Dermis microvascular lymphatic vessel endothelial cell (primary cell): ENCODE measurements at places on chromosomes 13 and 19.

GRCh38 chr19:18606281-18607225 is at the start of gene CRLF1:
CRLF1 (minus strand) TSS chr19:18606799; CDS start chr19:18606656, 143 bp downstream.
- no peak for DNase-seq

DNA sequence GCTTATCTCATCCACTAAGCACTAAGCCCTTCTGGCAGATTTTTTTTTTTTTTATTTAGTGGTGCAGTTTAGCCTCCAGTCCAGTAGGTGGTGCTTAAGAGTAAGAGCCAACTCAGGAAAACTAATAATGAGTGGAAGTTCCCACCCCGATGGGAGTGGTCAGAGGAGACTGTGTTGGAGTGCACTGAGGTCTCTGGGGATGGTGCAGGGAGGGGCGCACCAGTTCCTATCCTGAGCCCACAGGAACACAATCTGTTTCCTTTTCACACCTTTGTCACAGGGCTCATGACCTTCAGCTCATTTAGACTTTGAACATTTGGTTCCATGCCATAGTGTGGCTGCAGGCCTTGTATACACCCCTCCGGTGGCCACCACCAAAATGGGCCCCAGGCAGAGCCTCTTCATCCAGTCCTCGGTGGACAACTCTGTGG is 367.4 kb downstream of the SPRY2 start:
- peak; percentile 64 for DNase-seq

DNA sequence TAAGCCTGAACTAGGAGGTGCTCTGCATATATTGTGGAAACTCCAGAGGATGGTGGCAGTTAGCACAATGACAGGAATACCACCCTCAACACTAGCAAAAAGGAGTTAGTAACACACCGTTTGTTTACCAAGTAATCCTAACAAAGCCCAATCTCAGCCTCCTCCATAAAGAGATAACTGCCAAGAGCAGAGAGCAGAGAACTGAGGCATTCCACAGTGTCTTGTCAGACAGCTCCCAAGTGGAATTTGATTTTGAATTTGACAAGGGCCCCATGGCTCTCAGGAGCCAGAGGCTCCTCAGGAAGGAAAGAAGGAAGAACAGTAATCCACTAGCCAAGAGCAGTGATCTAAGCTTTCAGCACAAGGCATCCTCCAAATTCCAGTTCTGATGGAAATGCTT is 298.6 kb downstream of the DCLK1 start:
- no peak for DNase-seq

DNA sequence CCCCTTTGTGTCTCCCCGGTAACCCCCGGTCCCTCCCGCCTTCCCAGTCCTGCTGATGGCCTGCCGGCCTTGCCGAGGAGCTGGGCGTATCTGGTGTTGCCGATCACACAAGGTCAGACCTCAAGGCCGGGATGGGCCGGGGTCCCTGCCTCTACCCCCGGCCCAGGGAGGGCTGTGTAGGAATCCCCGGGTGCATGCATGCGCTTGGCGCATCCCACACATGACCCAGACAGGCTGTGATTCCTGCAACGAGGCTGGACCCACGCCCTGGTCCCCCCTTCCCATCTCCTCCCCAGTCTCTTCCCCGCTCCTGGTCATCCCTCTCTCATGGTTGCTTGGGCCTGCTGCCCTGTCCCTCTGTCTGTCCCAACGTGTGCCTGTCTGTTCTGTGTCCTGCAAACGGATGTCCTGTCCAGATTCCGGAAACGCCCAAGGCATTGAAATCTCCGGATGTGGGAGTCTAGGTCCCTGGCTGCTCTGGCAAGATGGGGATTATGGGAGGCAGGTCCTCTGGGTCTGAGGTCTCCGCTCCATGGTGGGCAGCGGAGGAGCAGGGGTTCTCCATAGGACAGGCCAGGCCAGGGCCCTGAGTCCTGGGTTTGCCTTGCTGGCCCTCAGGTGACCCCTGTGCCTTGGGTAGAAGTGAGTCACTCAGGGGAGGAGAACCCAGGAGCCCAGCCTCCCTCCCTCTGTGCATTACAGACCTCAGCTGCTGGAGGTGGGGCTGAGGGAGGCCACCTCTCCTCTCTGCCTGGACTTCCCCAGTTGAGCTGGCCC is 1.6 kb downstream of the PKN1 start:
- peak; percentile 86 for DNase-seq

DNA sequence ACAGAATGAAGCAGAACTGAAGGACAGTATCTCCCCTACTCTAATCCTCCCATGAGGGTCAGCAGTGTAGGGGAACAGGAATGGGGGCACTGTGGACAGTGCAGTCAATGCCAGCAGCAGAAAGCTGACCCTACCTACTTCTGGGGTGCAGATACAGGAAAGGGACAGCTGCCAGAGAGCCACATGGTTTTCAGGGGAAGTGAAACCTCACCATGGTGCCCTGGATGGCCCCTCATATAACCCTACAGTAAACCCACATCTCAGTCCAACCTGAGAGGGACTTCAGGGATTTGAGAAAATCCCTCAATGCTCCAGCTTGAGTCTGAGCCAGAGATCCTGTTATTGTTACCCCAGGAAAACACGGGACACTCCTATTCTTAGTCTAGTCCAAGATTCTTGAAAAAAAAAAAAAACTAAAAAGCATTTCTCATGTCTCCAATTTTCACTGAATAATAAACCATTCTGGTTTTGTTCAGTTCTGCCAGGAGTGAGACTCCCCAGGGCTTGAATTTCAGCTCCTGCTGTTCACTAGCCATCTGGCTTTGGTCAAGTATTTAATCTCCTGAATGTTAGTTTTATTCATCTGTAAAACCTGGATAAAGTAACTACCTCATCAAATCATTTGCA is 511.6 kb upstream of the ARGLU1 start:
- DNase-seq, result no peak

DNA sequence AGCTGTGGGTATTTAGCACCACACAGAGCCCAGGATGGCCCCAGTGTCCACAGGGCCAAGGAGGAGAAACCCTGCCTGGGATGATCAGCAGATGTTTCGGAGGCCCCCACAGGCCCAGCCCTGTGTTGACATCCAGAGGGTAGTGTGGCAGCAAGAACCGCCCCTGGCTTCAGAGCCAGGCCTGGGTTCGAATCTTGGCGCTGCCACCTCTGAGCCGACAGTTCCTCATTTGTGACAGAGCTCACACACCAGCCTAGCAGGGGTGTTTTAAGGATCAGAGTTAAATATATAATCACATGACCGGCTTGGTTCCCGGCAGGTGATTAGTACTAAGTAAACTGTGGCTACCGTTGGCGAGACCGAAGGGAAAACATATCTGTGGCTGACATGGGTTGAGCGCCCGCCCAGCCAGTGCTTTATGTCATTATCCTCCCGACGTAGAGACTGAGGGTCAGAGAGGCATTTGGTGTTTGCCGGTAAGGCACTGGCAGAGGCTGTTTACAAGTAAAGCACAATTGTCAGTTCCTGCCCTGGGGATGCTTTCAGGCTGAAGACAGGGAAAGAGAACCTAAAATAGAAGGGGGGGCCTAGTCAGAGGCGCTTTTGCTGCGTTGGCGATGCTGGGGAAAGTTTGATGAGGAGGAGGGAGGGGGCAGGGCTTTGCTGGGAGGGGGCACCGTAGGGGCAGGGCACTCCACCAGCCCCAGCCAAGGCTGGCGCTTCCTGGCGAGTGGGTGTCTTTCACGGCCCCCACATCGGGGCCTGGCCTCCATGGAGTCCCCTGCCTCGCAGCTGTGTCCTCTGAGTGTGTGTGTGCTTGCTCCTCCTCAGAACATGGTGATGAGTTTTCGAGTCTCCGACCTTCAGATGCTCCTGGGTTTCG is 4.8 kb downstream of the PIAS4 start:
- no peak for DNase-seq

DNA sequence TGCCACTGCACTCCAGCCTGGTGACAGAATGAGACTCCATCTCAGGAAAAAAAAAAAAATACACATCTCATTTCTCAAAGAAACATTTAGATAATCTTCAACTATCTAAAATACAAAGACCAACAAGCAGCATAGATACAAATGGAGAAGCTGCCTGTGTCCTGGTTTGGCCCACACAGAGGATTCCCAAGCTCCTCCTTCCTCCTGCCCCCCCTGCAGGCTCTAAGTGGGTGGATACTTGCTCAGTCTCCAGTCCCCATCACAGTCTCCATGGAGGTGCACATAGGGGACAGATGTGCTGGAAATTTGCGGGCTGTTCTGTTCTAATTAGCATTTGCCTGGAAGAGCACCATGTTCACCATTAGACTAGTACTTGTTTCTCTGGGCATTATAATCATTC is 59.9 kb downstream of the ABCC4 start:
- no peak for DNase-seq

- peak; percentile 57 for DNase-seq
Measured at GRCh38 chr19:38543807-38544568, 73.8 kb downstream of the MAP4K1 start.

GRCh38 chr13:32087955-32088747 is 56.6 kb downstream of the FRY start:
- no peak for DNase-seq

- DNase-seq, result no peak
Measured at GRCh38 chr19:18503337-18503970, 18.4 kb downstream of the ELL start.

DNA sequence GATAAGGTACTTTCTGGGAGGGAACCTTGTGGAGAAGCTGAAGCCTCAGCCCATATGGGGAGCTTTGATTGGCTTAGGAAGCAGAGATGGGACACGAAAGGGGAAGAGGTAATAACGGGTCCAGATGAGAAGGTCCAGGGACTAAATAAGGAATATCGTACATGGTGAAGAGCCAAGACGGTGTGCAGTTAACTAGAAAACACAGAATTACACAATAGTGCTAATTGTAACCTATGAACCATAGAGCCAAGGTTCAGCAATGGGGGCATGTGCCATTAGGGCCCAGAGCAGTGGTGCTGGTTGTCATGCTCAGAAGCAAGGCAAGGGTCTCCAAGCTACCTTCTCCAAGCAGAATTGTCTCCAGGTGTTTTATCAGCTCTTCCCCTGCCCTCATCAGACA is 106.1 kb downstream of the IRS2 start:
- DNase-seq, result no peak

GRCh38 chr13:44523146-44524015 is 52.7 kb downstream of the TSC22D1 start:
- peak; percentile 73 for DNase-seq

DNA sequence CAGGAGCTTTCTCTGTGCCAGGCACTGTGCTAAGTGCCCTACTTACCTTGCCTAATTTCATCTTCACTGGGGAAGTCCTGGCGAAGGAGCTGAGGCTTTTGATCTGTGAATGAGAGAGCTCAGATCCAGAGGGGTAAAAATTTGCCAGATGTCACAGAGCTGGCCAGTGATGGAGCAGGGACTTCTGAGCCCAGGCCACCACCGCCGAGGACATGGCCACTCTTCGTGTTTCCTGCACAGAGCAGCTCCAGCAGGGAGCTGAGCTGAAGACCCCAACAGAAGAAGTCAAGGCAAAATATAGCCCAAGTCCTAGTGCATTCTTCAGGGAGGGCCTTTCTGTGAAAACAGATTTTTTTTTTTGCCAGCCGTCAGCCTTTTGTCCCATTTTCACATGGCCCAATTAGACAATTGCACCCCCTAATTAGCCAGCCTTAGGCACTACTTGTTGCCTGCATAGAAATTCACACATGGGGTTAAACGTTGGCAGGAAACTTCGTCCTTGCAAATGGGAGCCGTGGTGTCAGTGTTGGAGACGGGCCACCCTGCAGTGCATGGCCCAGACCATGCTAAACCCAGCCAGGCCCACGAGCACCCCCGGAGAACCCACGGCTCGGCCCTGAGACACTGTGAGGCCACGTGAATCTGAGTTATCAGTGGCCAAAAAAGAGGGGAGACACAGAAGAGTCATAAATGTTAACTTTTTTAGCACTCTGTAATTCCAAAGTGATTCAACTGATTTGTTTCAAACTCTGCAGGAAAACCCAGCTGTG is 7.8 kb downstream of the ZNF536 start:
- no peak for DNase-seq

DNA sequence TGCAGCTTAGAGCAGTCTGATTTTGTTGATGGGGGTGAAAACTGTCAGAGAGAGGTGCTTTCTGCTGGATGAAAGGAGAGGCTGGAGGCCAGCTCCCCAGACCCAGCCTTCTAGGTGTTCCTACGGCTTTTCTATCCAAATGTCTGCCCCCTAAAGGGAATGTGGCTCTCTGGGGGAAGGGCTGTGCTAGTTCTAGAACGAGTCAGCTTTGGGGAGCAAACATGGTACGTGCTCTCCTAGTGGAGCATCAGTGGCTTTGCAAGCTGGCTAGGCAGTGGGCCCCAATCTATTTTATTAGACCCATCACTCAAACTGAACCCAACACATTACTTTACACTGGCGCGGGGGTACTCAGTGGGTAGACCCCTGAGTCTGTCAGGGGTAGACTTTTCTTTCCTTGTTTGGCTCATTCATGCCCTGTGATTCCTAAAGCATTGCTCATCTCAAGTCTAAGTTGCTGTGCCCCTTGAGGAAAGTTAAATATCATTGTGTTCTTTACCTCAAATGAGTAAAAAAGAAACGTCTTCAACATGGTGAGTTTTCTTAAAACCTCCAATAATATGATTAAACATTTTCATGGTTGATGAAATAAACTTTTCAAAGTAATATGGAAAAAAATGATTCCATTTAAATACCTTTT is 254.9 kb downstream of the DLEU7 start:
- DNase-seq, result no peak

- no peak for DNase-seq
Measured at GRCh38 chr13:40446365-40446764, 220.1 kb downstream of the FOXO1 start.

- no peak for DNase-seq
Measured at GRCh38 chr13:111329641-111330040, 9.2 kb downstream of the TEX29 start.

GRCh38 chr19:34145741-34146202 is 26.5 kb upstream of the LSM14A start:
- DNase-seq, result peak; percentile 34

DNA sequence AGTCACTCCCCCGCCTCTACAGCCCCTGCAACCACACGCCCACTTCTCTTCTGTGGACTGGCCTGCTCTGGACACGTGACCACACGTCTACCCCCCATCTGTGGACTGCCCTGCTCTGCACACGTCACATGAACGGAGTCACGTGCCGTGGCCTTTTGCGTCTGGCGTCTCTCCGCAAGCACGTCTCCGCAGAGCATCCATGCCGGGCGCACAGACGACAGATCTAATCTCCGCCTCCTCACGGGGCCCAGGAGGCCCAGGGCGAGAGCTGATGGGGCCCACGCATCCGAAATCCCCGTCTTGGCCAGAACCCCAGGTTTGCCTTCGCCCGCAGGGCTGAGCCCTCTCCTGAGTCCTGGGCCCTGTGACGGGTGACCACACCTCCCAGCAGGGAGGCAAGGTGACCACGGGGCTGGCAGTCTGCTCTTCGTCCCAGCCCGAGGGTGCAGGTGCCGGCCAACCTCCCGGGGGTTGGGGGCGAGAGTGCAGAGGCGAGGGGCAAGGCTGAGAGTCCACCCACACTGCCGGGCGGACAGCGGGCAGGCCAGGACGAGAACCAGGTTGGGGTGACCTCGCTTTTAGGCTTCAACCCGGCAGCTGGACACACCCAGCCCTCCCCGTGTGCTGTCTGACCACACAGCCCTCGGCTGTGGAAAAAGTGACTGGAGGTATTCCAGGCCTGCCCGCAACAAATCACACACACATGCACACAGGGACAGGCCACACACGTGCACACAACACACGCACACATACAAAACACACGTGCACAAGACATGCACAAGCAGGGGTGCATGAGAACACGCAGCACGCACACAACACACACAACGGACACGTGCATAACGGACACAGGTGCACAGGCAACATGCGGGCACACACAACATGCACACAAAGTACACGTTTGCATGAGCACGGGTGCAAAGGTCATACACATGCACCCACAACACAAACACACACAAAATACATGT is 3.9 kb downstream of the SBNO2 start:
- peak; percentile 9 for DNase-seq

GRCh38 chr19:23774524-23774971 is 15.9 kb upstream of the ZNF681 start:
- no peak for DNase-seq
